NCI-H524 (cell line): ENCODE measurements at places on chromosomes 11 and 22.

DNA sequence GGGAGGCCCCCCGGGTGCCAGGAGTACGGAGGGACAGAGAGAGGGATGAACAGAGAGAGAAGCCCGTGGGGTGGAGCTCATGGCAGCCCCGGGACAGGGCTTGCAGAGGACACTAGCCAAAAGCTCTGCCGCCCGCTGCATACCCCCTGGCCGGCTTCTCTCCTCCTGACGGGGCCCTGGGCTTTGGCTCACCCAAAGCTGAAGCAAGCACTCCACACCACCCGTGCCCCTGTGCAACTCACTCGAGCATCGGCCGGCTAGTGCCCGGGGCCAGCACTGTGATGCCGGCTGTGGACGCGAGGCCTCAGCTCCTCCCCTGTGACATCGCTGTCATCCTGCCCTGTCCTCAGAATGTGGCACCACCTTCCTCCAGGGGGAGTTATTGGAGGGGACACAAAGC, 429.6 kb downstream of the BRD1 start:
- no peak for DNase-seq

DNA sequence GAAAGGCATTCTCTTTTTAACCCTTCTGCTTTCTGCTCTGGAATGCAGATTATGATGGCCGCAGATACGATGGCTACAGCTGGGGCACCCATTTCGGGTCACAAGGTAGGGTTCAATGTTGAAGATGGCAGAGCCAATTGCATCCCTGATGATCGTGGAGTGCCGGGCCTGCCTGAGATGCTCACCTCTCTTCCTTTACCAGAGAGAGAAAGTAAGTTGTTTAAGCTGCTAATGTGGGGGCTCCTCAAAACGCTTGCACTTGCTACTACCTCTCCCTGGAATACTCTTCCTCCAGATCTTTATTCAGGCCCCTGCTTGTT, 50.8 kb upstream of the PRDM11 start:
- DNase-seq: no peak

DNA sequence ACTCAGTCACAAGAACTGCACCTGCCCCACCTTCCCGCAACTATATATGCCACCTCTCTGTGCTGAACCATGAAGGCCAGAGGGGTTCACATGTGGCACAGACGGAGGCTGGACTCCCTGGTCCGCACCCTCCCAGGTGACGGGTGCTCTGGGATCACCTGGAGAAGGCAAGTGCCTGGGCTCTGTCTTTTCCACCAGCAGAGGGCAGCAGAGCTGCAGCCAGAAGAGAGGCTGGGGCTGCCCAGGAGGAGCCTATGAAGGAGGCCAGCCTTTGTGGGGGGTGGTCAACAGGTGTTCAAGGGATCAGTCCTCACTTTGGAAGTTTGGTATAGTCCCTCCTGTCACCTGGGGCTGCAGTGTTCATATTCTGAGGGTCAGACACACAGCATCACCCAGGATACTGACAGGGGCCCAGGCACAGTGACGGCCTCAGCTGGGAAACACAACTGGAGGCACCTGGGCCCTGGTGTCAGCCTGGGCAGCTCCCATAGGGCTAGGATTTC, 39.2 kb upstream of the IGLL5 start:
- no peak for DNase-seq

- DNase-seq: no peak
Measured at GRCh38 chr11:72703267-72704008, 29.2 kb upstream of the PDE2A start.

DNA sequence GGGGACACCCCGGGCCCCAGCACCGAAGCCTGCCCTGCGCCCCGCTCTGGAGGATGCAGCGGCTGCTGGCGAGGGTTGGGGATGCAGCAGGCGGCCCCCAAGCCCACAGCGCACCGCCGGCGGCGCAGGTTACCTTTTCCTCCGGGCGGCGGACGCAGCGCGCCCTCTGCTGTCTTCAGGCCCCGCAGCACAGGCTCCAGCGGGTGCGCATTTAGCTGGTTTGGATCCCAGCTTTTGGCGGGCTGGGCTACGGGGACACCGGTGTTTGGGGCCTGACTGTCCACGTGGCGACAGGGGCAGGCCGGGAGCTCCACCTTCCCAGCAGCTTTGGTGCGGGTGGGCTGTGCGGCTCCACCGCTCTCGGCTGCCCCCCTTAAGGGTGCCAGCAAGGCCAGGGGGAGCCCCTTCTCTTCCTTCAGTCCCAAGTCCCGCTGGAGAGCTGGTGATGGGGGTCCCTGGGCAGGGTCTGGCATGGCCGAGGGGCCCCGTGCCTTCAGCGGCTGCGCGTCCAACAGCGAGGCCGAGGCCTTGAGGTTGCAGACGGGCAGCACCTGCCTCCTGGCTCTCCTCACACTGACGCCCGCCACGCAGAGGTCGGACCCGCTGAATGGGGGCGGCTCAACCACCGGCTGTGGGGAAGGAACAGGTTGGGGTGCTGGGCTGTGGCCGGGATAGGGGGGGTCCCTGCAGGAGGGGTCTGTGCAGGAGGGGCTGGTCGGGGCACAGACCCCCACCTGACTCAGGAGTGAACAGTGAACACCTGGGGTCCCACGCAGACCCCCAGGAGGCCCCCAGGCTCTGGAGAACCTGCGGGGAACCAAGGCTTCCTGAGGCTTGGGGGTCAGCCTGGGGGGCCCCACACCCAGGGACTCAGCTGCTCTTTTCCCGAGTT, 18.0 kb upstream of the IL17REL start:
- peak; percentile 61 for DNase-seq

DNA sequence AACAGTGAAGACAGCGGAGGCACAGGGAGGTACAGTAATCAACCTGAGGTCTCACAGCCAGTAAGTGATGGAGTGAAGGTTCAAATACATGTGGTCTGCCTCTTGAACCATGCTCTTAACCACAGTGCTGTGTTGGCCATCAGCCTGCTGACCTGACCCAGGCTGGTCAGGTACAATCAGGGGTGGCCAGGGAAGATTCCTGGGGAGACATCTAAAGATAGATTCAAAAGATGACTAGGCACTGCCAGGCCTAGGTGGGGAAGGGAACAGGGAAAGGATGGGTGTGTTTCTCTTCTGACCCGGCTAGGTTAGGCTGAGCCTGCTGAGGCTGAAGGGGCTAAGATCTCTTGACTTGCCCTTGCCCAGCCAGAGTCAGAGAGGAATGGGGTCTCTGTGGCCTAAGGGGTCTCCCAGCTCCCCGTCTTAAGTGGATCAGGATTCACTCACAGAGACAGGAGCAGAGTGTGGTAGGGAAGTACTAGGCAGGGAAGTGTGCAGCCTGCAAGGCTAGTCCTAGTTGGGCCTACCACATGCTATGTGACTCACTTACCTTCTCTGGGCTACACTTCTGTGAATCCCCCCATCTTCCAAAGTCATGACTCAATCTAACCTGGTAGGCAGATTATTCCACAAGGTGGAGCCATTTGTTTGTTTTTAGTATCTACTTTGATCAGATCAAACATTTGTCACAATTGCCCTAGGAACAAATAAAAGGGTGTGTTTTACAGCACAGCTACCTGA, 10.4 kb upstream of the SREBF2 start:
- peak; percentile 16 for DNase-seq

- DNase-seq: no peak
Measured at GRCh38 chr22:24483976-24484545, 11.1 kb upstream of the UPB1 start.

- DNase-seq: no peak
Measured at GRCh38 chr22:41217553-41218157, 12.5 kb downstream of the L3MBTL2 start.

GRCh38 chr11:117179048-117179999, 781 bp downstream of the SIDT2 start:
- DNase-seq: no peak

DNA sequence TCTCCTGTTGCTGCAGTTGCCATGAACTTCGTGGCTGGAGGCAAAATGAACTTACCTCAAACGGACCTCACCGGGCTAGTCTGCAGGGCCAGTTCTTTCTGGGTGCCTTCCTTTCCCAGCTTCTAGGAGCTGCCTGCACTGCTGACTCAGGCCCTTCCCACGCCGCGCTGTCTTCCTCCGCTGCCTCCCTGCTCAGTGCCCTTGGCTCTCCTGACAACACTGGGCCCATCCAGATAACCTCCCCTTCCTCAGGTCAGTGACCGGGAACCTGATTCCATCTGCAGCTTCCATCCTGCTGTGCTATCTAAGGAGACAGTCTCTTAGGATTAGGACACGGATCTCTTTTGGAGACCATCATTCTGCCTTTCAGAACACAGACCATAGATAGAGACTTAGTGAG, 19.3 kb downstream of the MOB2 start:
- no peak for DNase-seq

GRCh38 chr11:126703662-126704061, 296.9 kb downstream of the KIRREL3 start:
- no peak for DNase-seq

DNA sequence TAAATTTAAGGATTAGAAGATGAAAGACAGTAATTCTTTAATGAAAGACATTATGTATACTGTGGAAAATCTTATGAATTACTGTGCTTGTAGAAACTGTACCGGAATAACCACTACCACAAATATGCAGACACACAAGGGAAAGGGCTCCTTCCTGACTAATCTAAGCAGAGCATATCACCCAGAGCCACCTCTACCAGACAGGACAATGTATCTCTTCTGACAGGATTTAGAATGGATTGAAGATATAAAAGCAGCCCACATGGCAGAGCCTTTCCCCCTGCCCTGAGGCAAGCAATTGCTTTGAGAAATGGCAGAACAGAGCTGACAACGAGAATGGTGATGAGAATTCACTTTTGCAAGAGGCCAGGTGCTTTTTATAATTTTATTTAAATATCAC, 144.1 kb downstream of the NOX4 start:
- no peak for DNase-seq

DNA sequence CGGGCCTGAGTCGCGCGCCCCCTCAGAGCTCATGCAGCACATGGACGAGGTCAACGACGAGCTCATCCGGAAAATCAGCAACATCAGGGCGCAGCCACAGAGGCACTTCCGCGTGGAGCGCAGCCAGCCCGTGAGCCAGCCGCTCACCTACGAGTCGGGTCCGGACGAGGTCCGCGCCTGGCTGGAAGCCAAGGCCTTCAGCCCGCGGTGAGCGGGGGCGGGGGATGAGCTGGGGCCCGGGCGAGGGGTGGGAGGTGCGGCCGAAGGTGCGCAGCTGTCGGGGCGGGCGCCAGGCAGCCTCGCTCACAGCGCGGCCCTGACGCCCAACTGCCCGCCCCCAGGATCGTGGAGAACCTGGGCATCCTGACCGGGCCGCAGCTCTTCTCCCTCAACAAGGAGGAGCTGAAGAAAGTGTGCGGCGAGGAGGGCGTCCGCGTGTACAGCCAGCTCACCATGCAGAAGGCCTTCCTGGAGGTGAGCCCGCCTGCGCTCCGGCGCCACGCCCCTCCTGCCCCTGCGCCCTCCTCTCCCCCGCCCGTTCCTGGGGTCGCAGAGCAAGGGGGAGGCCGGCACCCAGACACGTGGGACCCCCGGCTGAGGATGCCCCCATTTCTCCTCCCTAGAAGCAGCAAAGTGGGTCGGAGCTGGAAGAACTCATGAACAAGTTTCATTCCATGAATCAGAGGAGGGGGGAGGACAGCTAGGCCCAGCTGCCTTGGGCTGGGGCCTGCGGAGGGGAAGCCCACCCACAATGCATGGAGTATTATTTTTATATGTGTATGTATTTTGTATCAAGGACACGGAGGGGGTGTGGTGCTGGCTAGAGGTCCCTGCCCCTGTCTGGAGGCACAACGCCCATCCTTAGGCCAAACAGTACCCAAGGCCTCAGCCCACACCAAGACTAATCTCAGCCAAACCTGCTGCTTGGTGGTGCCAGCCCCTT, 20.5 kb downstream of the EPS8L2 start:
- peak; percentile 22 for DNase-seq

DNA sequence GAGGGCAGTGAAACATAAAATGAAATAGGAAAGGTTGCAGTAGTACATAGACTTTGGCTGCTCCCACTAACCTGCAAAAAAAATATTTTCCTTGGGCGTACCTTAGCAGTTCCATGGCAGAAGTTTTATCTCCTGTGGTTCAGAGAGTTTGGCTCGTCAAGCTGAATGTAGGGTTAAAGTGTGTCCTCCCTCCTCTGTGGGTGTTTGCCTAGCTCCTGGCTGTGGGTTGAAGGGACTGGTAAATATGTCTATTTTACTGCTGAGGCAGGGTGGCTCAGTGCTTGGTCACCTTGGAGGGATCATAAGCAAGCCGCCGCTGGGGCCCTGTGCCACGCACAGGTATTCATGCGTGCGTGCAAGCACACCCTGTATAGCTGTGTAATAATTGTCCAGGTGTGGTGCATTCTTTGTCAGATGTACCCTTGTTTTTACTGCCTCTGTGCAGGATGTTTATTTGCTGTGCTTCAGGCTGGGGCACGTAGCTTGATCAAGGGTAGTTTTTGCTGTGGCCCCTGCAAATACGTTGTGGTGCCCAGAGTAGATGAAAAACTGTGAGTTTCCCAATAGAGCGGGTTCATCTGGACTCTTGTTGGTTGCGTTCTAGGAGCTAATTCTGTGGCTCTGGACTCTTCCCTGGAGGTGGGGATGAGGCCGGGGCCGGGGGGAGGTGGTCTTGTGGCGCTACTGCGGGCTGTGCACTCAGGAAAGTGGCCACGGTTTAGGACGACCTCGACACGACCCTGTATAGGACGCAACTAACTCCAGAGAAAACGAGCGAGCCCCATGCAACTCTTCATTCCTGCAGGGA, 732 bp upstream of the SORL1 start:
- no peak for DNase-seq

DNA sequence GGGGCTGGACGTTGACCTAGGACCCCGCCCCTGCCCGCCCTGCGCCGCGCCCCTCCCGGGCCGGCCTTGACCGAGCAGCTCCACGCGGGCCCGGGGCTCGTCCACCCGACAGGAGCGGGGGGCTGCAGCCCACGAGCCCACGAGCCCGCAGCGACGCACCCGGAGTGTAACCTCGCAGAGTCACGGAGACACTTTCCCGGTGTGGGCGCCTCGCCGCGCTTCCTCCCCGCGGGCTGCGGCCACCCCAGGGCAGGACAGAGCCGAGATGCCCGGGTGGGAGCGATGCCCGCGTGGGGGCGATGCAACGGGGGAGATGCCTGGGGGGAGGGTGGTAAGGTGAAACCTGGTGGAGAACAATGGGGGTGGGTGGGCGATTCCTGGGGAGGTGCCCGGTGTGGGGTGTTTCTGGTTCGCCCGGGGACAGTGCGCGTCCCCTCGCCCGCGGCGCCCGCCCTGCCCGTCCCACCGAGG, 4.9 kb upstream of the ZBED4 start:
- DNase-seq: no peak

- no peak for DNase-seq
Measured at GRCh38 chr11:92224054-92224406, 588 bp upstream of the FAT3 start.

DNA sequence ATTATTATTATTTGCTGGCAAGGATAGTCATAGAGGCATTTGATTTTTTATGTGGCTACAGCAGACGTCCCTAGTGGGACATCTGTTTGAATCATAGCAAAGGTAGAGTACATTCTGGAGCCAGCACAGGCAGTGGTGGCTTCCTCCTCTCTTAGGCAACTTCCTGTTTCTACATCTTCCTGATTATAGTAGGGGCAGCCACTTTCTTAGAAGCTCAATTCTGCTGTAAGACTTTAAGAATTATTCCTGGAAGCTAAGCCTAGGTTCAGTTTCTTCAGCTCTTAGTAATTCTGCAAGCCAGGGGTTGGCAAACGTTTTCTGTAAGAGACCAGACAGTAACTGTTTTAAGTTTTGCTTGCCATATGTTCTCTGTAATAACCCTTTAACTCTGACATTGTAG, 129.3 kb upstream of the TENM4 start:
- DNase-seq: no peak

- DNase-seq: no peak
Measured at GRCh38 chr22:45889539-45890350, 87.2 kb downstream of the WNT7B start.
